Myometrial cell (primary cell): ENCODE measurements at places on chromosomes 1 and 21. TPM values are rescaled to one million over a fixed set of nuclear protein-coding genes. Genes with fewer than 3 reads are reported as not detected.

The DLGAP3 gene
- total RNA-seq: 0.18 TPM in 1 of 2 replicates, not detected in the other

The GJA8 gene
- total RNA-seq: not detected in 2 replicates

The CDC42 gene
- total RNA-seq: 363 and 392 TPM in 2 replicates

The MROH9 gene
- total RNA-seq: not detected in 2 replicates

The LCE1C gene
- total RNA-seq: not detected in 2 replicates

The KCNJ6 gene
- under 0.01 TPM in 1 of 2 replicates, not detected in the other for total RNA-seq

The PHACTR4 gene
- total RNA-seq: 8.4 and 8.5 TPM in 2 replicates

The ASH1L gene
- total RNA-seq: 10.7 and 17.0 TPM in 2 replicates
